ENCODE measurements at places on chromosomes 11 and 22.

- DNase-seq, result no peak
These were observed 39.5 kb upstream of the EMID1 start for GRCh38 chr22:29166180-29166579.

DNA sequence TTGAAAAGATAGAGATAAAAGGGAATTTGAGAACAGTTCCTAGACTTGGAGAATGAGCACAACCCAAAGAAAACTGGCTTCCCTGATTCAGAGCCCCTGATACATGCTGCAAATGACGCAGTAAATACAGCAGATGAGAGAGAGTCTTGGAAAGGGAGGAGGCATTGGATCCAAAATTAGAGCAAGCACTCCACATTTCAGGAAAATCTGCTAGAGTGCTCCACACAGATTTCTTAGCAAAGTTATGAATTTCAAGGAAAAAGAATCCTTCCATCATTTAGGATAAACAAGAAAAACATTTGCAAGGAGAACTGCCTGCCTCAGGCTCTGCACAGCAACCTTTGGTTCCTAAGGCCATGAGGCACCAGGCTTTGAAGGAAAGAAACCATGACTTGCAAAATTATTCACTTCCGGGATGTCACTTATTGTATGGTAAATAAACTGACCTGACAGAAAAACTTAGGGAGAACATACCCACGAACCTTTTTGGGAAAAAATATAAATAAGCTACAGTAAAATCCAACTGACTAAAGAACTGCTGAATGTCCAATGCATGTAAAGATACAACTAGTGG lies 89.8 kb upstream of the RTL6 start:
- DNase-seq, result no peak

DNA sequence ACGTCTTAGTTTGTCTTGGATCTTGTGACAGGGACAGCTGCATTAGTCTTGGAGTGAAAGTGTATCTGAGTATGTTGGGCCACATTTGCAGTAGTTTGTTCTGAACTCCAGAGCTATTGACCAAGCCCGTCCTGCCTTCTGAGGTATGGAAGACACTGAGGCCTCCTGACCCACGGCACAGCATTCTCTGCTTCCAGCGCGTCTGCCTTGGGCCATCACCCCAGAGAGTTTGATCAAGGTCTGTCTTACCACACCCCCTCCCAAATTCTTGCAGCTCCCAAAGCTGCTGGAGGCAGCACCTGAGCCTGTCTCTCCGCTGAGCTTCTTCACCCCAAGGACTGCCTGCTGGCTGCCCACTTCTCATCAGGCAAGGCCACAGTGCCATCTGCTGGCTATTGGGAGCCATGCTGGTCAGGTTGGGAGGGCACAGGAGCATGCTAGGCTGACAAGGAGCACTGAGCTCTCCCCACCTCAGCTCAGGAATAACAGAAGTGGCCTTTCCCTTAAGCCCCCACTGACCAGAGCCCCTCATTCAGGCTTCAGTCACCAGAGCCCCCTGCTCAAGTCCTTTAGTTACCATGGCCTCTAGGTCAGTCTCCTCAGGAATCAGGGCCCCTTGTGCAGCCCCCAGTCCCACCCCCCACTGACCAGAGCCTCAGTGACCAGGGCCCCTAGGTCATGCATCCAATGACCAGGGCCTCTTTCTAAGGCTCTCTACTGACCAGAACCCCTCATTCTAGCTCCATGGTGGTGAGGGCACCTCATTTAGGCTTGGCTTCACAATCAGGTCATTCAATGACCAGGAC lies 27.2 kb upstream of the SMPD1 start:
- peak; percentile 75 for DNase-seq

GRCh38 chr22:21754523-21754922 lies 18.9 kb upstream of the YPEL1 start:
- no peak for DNase-seq

- no peak for DNase-seq
These were observed 4786.8 kb upstream of the OR11H1 start for GRCh38 chr22:10741210-10741609.

- DNase-seq, result no peak
These were observed 127.2 kb downstream of the APOL5 start for GRCh38 chr22:35844886-35845285.

DNA sequence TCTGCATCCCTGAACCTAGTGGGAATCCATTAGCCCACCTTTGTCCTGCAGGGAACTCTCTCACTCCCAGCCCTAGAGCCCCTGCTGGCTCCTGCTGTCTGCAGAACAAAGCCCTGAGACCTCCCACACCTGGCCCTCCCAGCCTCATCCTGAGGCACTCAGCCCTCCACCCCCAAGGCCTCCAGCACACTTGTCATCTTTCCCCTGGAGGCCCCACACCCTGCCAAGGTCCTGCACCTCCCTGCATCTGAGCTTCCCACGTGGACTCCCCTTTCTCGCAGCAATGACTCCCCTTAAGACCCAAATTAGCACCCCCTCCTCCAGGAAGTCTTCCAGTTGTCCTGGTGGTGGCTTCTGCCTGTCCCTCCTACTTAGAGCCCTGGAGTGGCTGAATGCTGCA lies 42.3 kb upstream of the LINC01488 start:
- no peak for DNase-seq

- no peak for DNase-seq
These were observed 89.3 kb upstream of the ASPHD2 start for GRCh38 chr22:26339755-26340154.

DNA sequence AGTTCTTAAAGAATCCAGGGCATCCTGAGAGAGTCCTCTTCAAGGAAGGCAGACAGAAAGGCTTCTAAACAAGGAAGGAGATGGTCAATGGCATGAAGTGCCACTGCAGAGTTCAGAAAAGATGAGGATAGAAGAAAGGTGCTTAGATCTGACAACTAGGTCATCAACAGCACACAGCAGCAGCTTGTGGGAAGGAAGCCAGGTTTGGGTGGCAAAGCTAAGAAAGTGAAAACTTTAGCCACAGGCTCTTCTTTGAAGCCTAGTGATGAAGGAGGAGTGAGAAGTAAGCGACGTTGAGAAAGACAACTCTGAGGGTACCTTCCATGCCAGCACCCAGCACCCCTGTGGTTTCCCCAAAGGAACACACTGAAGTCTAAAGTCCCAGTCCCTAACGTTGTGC lies 92.0 kb downstream of the LARGE1 start:
- no peak for DNase-seq

All from activated naive CD4-positive, alpha-beta T cell treated with Interleukin-2 at 50 U/mL for 16 hours (primary cell).